ENCODE measurements at places on chromosomes 4 and X.

- DNase-seq = no peak
Observed at GRCh38 chr4:28296239-28296638, 1435.6 kb downstream of the STIM2 start.

DNA sequence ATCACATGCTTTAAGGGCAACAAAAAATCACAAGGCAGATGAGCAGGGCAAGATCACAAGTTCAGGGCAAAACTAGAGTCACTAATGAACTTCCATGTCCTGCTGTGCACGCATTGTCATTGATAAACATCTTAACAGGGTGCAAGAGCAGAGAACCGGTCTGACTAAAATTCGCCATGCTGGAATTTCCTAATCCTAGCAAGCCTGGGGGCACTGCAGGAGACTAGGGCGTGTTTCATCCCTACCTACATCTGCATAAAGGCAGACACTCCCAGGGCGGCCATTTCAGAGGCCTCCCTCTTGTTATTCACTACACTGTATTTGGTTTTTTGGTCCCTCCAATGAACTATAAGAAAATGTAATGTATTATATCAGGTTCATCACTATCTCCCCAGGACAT, 203.6 kb downstream of the ARHGEF9 start:
- DNase-seq = no peak

GRCh38 chr4:64334964-64335363, 74.3 kb downstream of the TECRL start:
- DNase-seq = no peak

DNA sequence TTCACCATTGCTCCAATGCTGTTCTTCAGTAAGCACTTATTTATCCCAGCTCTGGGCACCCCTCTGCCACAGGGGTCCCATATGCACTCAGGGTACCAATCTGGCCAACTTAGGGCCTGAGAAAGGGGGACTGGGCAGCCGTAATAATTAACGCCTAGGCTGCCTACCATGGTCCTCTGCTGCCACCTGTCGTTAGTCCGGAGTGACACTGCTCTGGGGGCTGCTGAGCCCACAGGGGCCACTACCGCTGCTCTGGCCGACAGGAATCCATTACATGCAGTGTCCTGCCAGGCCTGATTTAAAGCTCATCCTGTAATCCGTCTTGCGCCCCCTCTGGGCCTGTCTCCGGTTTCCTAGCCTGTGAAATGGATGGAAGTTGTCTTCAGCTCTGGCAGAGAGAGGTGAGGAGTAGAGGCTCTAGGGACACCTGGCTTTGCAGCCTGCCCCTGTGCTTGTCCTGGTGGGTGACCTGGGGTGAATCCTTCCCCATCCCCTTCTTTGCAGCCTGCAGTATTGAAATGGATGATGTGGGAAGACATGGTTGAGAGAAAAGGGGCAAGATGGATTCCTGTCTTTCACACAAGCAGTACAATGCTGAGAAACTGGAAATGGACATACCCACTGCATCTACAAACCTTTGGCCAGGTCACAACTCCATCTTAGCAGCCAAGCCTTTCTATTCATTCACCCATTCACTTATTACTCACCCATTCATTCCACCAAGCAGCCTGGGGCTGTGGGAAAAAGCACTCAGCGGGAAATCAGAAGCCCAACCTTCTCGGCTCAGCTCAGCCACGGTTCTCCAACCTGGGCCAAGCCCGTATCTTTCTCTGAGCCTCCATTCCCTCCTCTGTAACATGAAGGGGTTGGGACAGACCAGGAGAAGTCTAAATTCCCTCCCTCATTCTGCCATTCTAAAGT, 116.3 kb upstream of the NALF2 start:
- DNase-seq = peak; percentile 0

DNA sequence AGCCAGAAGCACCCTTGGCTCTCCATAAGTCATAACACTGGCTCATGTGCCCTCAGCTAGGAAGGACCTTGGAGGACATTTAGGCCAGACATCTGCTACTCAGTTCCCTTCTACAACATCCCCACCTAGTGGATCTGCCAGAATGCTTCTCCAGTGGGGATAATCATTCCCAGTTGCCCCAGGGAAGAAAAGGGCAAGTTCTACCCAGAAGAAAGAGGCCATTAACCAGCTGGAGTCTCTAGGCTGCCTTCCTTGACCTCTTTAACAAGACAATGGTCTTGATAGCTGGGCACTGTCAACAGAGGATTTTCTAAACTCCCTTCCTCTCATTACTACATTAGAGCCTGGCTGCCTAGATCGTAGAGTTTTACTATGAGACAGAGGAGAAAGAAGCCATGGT, 42.0 kb downstream of the LGI2 start:
- DNase-seq = no peak

- no peak for DNase-seq
Observed at GRCh38 chrX:28847423-28847822, 260.2 kb downstream of the IL1RAPL1 start.

DNA sequence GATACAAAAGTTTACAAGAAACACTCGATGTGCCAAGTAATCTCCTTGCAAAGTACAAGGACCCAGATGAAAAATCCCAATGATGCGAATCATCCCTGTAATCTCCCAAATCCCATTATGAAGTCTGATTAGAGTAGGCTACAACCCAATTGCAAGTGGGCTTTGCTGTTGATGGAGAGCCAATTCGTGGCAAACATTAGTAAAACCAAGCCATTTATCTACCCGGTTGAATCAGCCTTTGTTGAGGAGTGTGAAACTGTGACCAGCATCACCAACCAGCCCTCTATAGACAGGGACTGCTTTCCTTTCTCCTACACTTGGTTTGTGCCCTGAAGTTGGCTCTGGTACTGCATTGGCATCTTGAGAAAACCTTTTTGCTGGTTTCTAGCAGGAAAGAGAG, 1.2 kb upstream of the PRPS2 start:
- no peak for DNase-seq

DNA sequence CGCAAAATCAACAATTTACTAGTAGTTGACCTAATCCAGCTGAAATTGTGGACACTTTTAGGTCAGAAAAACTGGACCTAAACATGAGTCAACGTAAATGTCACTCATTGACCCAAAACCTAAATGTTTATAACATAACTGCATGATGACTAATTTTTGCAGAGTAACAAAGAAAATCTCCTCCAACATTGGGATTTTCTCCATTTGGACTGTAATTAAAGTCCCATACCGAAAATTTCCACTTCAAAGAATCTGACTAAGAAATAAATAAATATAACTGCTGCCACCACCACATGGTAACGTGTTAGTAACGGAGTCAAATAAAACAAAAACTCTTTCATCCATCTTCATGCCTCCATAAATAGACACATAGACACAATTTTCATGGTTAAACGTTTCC, 1.9 kb downstream of the ADGRA3 start:
- DNase-seq = no peak

GRCh38 chr4:40205259-40206198, 8.7 kb downstream of the RHOH start:
- no peak for DNase-seq

DNA sequence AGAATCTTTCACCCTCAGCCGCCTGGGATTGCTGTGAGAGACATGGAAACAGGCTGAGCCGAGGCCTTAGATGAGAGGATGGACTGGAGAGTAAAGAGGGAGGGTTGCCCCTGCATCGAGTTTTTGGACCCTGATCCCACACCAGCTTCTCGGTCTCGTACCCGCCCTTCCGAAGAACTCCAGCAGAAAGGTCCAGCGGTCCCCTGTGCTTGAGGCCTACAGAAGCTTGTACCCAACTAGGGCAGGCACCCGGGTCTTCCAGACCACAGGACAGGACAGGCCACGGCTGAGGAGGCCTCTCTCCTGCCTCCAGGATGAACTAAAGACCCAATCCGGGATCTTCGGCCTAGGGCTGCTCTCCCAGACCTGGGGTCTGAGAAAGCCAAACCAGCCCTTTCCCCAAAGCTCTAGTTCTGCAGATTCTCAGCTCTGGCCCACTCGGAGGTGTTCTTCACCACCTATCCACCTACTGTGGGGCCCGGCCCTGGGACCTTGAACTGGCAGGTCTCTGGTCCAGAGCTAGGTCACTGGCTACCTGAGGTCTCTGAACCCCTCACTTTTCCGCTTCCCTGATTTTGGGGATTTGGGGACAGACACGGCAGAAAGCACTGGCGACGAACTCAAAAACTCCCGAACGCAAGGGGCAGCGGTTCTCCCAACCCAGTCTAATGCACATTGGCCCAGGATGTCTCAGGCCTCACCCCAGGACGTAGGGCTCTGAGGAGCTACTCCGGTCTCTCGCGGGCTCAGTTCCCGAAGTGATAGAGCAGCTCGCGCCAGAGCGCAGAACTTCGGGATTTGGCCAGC, 1.1 kb downstream of the NKX3-2 start:
- DNase-seq = no peak

GRCh38 chrX:130030826-130031225, 48.4 kb downstream of the BCORL1 start:
- DNase-seq = no peak

DNA sequence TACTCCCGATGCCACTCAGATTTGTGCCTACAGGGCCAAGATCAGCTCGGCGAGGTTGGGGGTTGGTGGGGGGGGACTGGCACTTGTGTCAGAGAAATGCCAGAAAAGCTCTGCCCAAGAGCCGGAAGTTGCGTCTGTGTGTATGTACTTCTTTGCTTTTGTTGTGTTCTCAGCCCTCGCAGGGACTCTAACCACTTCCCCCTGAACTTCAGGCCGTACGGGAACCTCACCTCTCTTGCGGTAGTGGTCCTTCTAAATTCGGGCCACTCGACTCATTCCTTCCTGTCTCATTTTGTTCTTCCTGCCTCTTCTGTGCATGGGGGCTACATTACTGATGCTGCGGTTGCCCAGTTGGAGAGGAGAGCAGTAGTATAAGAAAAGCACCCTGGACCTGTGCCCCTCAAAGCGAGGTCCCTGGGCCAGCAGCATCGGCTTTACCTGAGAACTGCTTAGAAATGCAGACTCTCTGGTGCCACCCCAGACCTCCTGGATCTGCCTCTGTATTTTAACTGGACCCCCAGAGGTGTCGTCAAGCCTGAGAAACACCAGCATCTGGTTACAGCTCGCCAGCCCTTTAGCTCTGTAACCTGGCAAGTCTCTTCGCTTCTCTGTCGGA, 146.3 kb upstream of the RPS6KA3 start:
- no peak for DNase-seq

DNA sequence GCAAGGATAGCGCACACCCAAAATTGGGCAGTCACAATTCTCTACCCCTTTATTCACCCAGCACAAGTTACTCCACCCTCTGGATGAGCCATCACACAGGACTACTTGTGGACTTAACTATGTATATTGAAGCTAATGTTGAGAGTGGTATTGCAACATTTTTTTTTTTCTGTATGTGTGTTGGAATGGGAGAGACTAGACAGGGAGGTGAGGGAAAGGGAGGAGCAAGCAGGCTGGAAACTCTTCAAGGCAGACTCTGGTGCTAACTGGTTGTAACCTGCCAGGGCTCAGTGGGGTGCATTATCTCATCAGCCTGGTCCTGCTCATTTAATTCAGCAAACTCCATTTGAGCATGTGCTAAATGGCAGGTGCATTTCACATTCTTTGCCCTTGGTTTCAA, 18.4 kb upstream of the CWH43 start:
- no peak for DNase-seq

- DNase-seq = no peak
Observed at GRCh38 chr4:43316813-43317212, 424.3 kb downstream of the GRXCR1 start.

GRCh38 chrX:11416600-11416999, 123.4 kb downstream of the AMELX start:
- DNase-seq = no peak

GRCh38 chrX:151974336-151975227, at the start of gene GABRE:
GABRE (minus strand) TSS chrX:151974676; CDS start chrX:151974625, 51 bp downstream.
- no peak for DNase-seq

GRCh38 chr4:128725405-128726055, 84.0 kb upstream of the JADE1 start:
- DNase-seq = no peak

- no peak for DNase-seq
Observed at GRCh38 chrX:130772776-130773143, 130.2 kb downstream of the ENOX2 start.

DNA sequence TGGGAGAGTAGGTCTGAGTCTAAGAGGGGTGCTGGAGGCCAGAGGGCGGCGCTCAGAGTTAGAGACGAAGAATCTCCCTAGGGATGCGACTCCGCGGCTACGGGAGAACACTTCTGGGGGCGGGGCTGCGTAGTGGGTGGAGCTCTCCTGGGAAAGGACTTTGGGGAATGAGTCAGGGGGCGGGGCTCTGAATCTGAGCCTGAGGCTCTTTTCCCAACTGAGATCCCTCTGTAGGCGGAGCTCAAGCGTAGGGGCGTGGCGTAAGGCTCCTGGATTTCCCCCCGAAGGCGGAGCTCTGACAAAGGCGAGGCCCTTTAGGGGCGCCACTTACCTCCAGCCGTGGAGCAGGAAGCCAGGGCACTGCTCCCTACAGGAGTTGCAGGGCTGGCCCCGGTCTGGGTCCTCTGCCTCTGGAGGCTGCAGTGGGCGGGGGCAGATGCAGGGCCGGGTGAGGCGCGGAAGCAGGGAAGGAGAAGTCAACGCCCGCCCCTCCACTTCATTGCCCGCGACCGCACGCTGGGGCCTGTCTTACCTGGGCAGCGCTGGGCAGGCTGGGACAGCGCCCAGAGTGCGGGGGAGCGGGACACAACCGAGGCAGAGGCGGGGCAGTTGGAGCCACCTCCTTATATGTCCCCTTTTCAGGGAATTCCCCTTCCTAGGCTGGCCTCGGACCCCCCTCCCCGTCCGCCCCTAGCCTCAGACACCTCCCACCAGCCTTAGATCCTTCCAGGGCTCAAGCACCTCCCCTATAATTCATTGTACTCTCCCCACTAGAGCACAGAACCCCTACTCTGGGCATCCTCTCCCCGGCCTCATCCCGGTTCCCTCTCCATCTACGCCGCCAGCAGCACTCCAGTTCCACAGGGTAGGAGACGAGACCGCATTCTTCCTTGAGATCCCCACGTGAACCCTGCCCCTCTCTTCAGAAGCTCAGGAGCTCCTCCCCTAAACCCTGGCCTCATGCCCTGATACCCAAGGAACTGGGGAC, 1.6 kb downstream of the PRICKLE3 start:
- DNase-seq = peak; percentile 84

DNA sequence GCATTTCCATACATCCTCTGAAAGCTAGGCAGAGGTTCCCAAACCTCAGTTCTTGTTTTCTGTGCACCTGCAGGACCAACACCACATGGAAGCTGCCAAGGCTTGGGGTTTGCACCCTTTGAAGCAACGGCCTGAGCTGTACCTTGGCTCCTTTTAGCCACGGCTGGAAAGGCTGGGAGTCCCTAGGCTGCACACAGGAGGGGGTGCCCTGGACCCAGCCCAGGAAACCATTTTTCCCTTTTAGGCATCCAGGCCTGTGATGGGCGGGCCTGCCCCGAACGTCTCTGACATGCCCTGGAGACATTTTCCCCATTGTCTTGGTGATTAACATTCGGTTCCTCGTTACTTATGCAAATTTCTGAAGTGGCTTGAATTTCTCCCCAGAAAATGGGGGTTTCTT, 17.4 kb upstream of the PCSK1N start:
- no peak for DNase-seq
